ENCODE measurements at places on chromosomes 5 and 9.

DNA sequence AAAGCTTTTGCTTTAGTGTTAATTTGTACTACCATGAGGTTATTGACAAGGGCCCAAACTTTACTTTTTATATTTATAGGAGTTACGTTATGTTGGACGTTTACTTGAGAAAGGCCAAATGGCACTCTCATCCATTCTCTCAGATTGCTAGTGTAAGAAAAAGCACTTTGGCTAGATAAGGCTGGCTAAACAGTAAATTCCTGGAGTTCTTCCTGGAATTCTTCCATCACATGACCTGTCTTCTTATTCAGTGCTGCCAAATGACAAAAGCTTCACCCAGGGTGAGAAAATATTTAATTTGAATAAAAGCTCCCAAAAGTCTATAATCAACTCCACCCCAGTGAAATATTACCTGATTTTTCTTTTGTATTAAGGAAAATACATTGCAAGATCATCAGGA, 1568.9 kb upstream of the ACO1 start:
- DNase-seq = no peak

DNA sequence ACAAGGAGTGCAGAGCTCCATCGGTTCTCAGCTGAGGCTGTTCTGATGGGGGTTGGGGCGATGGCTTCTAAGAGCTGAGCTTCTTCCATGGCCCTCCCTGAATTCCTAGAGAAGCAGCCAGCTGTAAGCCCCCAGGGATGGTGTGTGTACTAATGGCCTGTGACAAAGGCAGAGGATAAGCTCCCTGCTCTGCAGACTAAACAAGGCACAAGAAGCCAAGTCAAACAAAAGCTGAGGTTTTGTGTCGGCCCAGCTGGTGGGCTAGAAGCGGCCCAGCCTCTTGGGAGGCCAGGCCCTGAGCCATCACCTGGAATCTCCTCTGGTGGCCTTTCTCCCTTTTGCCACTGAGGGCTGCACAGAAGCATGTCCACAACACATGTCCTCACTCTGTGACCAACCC, 75.0 kb upstream of the XPA start:
- no peak for DNase-seq

- no peak for DNase-seq
Measured at GRCh38 chr5:160616712-160617497, 195.2 kb downstream of the PTTG1 start.

GRCh38 chr5:72402959-72403628, 82.9 kb downstream of the PTCD2 start:
- DNase-seq = no peak

GRCh38 chr5:81269751-81270393, 31.5 kb upstream of the ZCCHC9 start:
- no peak for DNase-seq

DNA sequence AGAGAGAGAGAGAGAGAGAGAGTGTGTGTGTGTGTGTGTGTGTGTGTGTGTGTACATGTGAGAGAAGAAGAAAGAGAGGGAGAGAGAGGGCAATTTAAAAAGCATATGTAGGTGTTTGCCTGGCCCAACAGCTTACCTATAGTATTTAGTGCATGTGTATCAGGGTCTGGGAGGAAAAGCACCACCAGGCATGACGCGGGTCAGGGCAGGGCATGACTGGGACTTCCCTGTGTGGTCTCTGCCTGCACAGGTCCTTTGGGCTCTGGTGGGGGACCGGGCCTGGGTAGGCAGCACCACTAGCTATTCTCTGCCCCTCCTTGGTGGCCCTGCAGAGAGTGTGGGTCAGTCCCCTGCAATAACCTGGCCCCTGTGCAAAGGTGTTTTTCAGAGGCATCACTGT, 16.1 kb downstream of the IL9 start:
- DNase-seq = no peak

- DNase-seq = no peak
Measured at GRCh38 chr5:124263680-124264491, 482.6 kb downstream of the ZNF608 start.

DNA sequence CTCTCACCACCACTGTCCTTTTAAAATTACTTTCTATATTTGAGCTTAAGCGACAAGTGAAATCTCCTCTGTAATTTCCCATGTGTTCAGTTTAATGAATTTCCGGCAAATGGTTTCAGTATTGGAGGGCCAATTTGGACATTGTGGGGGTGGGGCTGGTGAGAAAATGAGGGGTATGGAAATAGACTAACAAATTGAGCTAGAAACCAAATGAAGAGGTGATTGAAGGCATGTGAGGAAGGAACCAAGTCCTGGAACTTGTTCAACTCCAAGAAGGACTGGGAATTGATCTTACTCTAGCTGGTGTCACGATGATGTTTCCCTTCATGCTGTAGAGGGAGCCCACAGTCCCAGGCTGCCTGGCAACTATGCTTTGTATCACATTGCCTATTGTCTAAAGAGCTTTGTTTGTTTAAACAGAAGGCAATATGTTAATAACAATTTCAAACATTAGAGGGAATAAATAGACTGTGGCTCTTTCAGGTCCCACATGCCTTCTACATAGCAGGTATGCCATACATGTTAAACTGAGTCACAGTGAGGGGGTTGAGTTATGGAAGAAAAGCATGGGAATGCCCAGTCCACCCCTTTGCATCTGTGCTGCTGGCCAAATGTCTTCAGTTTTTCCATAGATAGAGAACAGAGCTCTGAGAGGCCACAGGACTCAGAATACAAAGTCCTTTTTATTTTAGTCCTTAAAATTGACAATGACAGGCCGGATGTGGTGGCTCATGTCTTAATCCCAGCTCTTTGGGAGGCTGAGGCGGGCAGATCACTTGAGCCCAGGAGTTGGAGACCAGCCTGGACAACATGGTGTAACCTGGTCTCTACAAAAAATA, 25.0 kb upstream of the MATR3 start:
- peak; percentile 34 for DNase-seq

DNA sequence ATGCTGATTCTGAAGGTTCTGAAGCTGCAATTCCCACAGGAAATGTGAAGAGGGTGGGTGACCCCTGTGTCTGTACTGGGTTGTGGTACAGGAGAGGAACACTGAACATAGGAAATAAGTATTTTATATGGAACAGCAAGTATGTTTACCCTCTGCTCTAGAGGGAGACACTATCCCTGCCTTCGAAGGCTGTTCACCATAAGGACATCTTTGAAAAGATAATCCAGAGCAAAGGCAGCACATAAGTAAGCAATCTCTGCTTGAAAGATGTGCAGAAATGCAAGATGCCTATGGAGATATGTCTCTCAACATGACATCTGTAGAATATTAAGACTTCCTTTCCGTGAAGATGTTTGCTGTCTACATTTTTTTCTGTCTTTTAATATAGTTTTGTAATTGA, 184.4 kb upstream of the EFNA5 start:
- no peak for DNase-seq

DNA sequence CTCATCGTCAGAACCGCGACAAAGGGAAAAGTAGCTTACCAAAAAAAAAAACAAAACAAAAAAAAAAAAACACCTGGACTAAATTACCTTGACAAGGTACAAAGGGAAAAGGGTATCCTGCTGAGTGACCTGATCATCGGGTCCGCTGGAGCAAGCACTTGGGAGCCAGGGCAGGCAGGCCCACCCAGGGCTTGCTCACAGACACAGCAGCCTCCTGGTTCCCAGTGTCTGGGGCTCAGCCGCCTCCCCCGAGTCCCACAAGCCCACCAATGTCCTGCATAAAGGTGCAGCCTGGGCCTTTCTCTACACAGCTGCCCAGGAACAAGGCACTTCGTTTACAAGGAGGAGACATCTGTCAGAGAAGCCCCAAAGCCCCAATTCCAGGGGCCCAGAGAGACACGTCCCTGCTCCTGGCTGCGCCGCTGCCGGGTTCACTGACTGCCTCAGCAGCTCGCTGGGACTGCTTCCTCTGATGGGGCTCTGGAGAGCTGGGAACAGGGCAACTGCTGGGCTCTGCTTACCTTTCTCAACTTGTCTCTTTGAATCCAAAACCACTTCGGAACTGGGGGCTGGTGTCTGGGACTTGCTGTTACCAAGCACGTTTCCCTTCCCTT, 63.4 kb downstream of the GOLM1 start:
- DNase-seq = no peak

GRCh38 chr5:116626272-116626723, 51.7 kb upstream of the SEMA6A start:
- DNase-seq = no peak

GRCh38 chr9:89414670-89415324, 83.1 kb downstream of the SEMA4D start:
- DNase-seq = no peak

GRCh38 chr5:181052672-181053487, 12.8 kb downstream of the BTNL9 start:
- peak; percentile 8 for DNase-seq

- DNase-seq = no peak
Measured at GRCh38 chr5:1419476-1420210, 25.6 kb downstream of the SLC6A3 start.

DNA sequence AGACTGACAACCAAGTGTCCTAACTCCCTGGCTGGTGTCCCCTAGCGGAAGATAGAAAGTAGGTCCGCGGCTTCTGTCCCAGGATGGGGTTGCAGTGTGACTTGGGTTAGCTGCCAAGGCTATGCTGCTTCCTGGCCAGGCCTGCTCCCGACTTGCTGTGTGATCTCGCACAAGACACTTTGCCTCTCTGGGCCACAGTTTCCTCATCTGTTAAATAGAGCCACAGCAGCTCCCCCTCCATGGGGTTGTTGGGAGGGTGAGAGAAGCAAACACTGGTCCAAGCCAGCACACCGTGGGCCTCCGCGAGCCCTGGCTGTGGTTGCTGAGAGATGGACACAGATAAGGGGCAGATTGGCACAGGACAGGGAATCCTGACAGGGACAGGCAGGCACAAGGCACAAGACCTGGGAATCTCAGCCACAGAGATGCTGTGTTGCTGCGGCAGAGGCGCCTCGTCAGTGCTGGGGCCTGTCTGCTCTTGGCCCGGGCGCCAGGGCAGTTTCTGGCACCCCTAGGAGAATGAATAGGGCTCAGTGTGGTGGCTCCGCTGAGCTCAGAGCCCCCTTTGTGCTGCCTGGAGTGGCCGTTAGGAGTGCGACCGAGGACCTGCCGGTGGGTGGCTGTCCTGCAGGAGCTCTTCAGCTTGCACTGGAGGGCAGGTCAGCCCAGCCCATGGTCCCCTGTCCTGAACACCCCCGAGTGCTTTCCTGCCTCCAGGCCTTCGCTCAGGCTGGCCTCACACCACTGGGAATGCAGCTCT, 1.8 kb upstream of the SH2D3C start:
- DNase-seq = no peak

DNA sequence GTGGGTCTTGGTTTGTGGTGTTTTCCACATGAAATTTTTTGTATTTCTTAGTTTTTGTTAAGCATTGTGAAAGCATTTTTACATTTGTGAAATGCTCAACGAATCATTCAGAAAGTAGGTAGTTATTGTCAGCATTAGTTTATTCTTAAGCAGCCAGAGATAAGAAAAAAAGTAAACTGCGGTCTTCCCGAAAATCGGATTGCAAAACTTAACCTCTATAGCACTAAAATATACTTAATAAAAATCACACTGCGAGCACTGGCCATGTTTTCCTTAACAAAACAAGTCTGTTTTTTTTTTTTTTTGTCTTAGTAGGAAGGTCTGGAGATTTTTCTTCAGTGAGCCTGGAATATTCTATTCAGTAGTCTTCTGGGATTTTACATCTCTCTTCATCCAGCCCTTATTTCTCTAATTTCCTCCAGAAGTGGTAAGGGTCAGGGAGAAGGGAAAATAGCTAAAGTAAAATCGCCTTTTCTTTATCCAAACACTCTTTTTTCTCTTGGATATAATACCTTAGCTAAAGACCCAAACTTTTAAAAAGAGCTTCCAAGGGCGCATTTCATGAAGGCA, 289.9 kb downstream of the DMAC1 start:
- DNase-seq = no peak

DNA sequence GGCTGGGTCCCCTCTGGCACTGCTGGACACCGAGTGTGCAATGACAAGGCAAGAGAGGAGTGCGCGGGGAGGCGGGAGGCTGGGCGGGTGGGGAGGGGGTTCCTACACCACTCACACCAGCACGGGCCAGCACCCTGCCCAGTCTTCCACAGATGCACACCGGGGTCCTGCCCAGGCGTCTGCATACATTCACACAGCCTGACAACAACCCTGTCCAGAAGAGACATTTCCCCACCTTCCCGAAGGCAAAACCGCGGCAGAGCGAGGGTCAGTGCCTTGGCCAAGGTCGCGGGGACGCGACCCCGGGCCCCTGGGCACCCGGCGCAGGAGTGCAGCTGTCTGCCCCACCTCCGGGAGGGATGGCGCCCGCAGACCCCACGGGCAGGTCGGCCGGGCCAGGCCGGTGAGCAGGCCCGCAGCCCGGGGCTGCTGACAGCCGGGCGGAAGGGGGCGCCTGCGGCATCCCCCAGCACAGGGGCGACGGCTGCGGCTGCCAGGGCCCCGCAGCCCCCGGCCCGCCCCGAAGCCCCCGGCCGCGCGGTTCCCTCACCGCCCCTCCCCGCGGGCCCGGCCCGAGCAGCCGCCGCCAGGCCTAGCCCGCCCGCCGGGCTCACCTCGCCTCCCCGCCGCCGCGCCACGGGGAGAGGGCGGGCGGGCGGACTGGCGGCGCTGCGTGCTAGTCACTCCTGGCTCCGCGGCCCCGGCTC, 496 bp downstream of the MAPK9 start:
- DNase-seq = no peak

DNA sequence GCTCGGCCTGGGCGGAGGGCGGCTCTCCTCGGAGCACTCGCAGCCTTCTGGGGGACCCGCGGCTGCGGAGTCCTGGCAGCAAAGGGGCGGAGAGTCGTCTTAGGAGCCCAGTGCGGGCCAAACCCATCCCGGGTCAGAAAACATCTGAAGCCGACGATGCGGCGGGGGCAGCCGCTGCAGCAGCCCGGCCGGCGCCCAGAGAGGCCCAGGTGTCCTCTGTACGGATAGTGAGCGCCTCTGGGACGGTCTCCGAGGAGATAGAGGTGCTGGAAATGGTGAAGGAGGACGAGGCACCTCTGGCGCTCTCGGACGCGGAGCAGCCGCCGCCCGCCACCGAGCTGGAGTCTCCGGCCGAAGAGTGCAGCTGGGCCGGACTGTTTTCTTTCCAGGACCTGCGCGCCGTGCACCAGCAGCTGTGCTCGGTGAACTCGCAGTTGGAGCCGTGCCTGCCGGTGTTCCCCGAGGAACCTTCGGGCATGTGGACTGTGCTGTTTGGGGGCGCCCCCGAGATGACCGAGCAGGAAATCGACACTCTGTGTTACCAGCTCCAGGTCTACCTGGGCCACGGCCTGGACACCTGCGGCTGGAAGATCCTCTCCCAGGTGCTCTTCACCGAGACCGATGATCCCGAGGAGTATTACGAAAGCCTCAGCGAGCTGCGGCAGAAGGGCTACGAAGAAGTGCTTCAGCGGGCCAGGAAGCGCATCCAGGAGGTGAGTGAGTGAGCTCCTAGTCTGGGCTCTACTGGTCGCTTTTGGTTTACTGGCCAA, 1.2 kb downstream of the JMY start:
- DNase-seq = peak; percentile 33

DNA sequence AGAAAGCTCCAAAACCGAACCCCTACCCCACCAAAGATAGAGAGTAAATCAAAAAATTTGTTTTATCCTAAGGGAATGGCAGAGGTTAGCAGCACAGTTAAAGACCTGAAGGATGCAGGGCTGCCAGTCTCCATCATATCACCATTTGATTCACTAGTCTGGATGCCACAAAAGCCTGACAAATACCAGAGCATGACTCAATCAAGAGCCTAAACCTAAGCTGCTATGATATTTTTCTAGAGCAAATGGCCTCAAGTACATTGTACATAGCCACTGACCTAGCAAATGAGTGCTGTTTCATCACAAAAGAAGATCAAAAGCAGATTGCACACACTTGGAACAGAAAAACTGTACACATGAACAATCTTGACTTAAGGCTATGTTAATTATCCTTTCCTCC, 48.0 kb downstream of the DPYSL3 start:
- no peak for DNase-seq

All from CD4-positive, alpha-beta T cell treated with Interleukin-10 for 1 hour (primary cell).